Stimulated activated CD8-positive, alpha-beta memory T cell treated with anti-CD3 and anti-CD28 coated beads, Interleukin-7, amount 100 ng/mL, for 48 hours (primary cell): ENCODE measurements at places on chromosomes 7 and 10.

GRCh38 chr10:127280446-127280845 is 84.1 kb upstream of the INSYN2A start:
- no peak for DNase-seq

DNA sequence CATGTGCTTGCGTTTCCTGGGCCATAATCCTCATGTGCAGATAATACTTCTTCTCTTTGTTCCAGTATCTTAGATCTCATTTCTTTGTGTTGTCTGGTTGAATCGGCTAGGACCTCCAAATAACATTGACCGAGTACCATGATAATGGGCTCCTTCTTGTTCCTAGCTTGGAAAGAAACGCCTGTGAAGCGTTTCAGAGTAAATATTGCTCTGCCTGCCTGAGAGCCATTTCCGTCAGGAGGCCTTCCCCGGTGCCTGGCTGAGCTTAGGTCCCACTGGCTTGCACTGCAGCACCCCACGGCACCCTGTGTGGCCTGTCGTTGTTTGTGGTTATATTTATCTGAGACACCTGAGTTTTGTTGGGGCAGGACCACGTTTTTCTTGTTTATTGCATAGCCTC is 17.7 kb downstream of the FOXK1 start:
- no peak for DNase-seq

DNA sequence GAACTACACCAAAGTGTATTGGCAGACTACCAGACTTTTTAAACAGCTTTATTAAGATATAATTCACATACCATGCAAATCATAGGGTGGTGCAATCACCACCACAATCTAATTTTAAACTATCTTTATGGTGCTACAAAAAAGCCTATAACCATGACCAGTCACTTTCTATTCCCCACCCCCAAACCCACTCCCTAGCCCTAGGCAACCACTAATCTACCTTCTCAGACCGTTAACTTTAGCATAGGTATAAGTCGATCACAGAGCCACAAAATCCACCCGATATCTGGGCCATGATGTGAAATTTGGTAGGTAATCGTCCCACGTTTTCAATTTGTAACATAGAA is 536 bp upstream of the POM121 start:
- DNase-seq, result no peak

- no peak for DNase-seq
These were observed 90.1 kb downstream of the PIP4K2A start for GRCh38 chr10:22624287-22624738.

DNA sequence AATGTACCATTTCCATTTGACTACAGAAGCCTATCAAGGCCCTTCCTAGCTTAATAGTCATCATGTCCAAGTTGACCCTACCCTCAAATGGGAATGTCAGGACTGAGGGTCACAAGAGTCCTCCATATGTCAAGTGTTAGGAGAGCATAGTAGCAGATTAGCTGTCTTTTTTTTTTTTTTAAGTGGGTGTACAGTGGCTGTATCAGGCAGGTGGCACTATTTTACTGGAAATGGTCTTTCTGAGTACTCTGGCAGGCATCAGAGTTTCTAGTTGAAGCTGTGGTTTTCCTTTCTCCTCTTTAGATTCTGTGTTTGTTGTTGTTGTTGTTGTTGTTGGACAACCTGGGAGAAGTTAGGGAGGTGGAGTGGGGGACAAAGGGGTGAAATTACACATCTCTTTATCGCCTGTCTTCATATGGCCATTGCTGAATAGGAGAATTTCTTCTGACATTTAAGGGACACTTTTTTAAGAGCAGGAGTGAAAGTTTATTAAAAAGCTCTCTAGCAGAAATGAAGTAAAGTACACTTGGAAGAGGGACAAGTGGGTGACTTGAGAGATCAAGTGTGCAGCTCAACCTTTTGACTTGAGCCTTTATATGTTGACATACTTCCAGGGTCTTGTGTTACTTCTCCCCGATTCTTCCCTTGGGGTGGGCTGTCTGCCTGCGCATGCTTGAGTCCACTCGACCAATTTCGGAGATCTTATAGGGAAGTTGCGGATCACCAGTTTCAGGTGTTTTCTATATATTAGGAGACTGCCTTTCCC is 104.1 kb upstream of the FOXP2 start:
- no peak for DNase-seq

DNA sequence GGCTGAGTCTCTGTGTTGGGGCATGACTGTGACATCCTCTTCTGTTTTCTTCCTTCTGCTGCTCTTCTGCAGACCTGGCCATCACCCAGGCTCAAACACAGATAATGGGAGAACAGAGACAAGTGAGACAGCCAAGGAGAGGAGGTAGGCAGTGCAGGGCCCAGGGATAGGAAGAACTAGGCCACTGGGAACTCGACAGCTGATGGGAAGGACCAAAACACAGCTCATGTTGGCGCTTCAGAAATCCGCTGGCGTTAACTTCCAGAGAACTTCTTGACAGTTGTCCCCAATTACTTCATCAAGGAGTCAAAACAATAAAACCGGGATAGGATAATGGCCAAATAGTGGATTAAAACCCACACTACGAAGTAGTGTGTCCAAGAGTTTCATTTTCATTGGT is 97.0 kb upstream of the PALS2 start:
- no peak for DNase-seq

GRCh38 chr7:94701555-94701973 is 45.6 kb upstream of the SGCE start:
- no peak for DNase-seq

GRCh38 chr10:42973411-42973810 is 103.5 kb upstream of the RET start:
- no peak for DNase-seq

DNA sequence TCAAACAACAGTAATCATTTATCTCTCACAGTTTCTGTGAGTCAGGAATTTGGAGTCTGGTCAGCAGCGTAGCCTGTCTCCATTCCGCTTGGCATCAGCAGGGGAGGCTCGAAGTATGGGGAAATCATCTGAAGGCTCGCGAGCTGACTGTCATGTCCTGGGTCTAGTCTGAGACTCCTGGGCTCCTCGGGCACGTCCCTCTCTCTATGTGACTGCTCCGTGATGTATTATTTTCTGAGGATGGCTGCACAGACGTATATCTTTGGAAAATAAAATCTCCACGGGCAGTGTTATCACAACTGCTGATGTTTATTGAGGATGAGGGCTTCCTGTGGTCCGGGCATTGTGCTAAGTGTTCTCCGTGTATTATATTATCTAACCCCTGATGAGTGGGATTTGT is 23.3 kb upstream of the PCGF5 start:
- no peak for DNase-seq

GRCh38 chr7:2717293-2718261 is 29.6 kb downstream of the AMZ1 start:
- no peak for DNase-seq

DNA sequence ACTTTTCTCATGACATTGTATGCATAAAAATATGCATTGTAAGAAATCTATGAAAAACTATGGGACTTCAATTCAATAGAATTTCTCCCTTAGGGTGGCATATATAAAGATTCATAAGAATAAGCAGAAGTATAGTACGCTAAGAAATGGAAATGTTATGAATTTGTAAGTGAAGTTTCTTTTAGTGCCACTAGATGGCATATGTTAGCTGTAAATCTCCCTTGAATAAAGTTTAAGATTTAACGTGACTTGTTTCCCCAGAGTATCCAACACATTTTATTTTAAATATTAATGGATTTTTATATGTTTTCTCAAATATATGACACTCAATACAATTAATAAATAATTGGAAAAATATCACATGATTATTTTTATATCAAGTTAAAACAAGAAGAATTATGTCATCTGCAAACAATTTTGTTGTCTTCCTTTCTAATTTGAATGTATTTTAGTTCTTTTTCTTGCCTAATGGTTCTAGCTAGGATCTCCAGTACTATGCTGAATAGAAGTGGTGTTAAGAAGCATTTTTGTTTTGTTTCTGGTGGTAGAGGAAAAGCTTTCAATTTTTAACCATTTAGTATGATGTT is 287.2 kb downstream of the HGF start:
- DNase-seq, result no peak

DNA sequence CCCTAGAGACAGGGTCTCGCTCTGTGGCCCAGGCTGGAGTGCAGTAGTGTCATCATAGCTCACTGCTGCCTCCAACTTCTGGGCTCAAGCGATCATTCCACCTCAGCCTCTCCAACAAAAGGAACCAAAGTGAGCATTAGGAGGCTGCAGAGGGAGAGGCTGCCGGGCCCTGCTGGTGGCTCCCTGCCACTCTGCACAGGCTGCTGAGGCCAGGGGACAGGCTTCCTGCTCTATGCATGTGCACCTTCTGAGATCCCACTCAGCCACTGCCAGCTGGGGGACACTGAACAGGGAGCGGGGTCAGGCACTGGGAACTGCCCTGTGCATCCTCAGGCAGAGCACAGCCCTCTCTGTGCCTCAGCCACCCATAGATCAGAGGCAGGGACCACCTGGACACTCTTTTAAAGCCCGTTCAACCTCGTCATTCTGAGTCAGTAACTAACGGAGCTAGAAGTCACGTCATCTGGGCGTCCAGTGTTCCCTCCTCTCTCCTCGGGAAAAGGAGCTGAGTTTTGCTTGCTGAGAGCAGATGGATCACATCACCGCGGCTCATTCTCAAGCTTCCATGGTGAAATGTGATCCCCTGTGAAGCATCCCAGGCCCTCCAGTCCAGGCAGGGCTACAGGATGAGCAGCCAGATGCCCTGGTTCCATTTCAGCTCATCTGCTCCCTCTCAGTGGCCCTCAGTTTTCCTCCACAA is 109.6 kb downstream of the MYL10 start:
- DNase-seq, result no peak

DNA sequence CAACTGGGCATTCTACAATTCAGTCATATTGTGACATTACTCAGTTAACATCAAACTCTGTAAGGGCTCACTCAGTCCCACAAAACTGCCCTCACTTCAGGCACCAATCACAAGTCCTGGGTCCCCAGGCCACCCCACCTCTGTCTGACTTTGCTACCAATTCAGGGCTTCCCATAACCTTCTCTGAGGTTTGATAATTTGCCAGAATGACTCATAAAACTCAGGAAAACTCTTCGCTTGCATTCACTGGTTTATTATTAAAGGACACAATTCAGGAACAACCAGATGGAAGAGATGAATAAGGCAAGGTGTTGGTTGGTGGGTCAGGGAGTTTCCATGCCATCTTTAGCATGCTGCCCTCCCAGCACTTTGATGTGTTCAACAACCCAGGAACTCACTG is 41.3 kb downstream of the AVL9 start:
- no peak for DNase-seq

DNA sequence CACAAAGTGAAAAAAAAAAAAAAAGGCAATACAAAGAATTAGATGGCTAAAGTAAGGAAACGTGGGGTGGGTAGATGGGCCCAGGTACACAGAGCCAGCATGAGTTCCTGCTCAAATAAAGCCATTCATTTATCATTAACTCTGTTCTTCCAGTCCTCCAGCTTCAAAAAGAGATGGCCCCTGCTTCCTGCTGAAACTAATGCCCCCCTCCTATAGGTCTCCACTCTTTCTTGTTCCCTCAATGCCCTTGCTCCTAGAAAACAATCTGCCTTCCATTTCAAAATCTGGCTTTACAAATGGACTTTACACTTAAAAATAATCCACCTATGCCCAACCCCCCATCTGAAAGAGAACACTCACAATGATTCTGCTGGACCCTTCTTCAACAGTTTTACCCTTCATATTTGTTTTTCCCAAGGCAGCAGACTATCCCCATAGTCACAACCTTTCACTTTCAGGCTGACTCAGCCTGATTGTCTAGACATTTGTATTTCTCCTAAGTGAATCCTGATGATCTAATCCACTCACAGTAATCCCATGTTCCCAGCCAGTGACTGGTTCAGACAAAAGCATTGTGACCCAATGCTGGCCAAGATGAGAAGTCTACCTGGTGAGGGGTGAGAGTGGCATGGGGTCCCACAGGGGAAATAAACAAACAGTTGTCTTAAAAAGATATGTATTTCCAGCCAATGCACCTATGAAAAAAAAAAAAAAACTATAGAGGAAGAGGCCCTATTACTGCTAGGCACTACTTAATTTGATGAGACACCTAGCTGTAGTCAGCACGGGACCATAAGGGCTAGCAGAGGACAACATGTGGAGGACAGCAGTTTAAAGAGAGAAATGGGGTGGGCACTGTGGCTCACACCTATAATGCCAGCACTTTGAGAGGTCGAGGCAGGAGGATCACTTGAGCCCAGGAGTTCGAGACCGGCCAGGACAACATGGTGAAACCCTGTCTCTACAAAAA is 74.6 kb upstream of the GRID1 start:
- no peak for DNase-seq

- no peak for DNase-seq
These were observed 126.7 kb downstream of the TSPAN12 start for GRCh38 chr7:120731271-120731670.

- no peak for DNase-seq
These were observed 23.2 kb downstream of the SLC35G1 start for GRCh38 chr10:93917064-93917391.

GRCh38 chr7:157596471-157596870 is 259.7 kb downstream of the DNAJB6 start:
- no peak for DNase-seq

DNA sequence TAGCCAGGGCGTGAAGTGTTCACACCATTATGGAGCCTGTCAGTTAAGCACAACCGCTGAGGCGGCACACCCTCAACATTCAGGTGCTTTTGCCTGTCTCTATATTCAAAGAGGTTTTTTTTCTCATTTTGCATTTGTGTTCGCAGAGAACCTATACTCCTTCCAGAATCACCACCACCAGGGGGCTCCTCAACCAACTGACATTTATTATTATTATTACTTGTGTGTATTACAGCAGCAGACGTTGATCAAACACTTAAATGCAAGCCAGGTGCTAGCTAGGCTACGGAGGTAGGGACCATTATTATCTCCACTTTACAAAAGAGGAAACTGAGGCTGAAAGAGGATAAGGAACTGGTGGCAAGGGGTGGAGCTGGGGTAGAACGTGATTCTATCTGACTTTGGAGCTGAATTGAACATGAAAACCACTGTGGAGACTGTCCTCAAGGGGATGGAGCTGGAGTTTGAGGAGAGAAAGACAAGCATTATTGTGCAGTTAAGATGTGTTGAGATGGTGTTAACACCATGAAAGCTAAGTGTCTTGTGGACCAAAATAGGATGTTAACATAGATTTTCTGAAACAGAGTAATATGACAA is 133.8 kb upstream of the PLXNA4 start:
- no peak for DNase-seq

GRCh38 chr10:86651021-86651471 is 3.3 kb upstream of the OPN4 start:
- DNase-seq, result no peak

- DNase-seq, result no peak
These were observed 12.7 kb upstream of the TTYH3 start for GRCh38 chr7:2619116-2619515.

- DNase-seq, result no peak
These were observed 155.1 kb upstream of the ZNF32 start for GRCh38 chr10:43803791-43804190.

- no peak for DNase-seq
These were observed 122.3 kb downstream of the SPDYE5 start for GRCh38 chr7:75614401-75614800.
